ENCODE measurements at places on chromosomes 5 and 9. TPM values are rescaled to one million over a fixed set of nuclear protein-coding genes. Genes with fewer than 3 reads are reported as not detected.

Gene PCDHB6
- not detected for total RNA-seq

GRCh38 chr5:177478711-177479646 is 5.5 kb upstream of the DBN1 start:
- no peaks in the 10 kb centered on the region for H3K27me3 ChIP-seq
- peaks cover 52% of the 10 kb centered on the region for H3K4me1 ChIP-seq
- peak overlapping the region; percentile 32 for H3K4me3 ChIP-seq

Gene SPATA31C1
- total RNA-seq, result not detected

Gene SPINK4
- total RNA-seq, result not detected

DNA sequence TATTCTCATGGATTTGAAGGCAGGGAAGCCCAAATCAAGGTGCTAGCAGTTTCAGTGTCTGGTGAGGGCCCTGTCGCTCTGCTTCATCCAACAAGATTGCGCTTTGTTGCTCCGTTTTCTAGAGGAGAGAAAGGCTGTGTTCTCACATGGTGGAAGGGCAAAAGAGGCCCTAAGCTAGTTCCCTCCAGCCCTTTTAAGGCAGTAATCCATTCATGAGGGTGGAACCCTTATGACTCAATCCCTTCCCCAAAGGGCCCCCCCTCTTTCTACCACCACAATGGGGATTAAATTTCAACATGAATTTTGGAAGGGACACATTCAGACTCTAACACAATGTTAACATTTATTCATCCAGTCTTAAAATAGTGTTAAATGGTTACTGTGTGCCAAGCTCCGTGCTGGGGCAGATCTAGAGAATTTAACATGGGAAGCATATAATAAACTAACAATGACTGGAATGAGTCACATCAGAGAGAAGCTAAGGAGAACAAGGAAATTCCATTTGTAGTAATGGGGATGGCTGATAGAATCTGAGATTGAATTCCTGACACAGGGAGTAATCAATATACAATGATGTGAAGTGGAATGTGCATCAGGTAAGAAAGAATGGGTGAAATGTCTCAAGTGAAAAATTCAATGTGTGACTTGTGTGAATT is 382.8 kb upstream of the ZNF608 start:
- H3K36me3 ChIP-seq, result no peaks in the 10 kb centered on the region
- no peaks in the 10 kb centered on the region for H3K4me1 ChIP-seq
- H3K27me3 ChIP-seq, result no peaks in the 10 kb centered on the region
- no peak overlapping the region for H3K4me3 ChIP-seq

Gene KCNMB1
- not detected for total RNA-seq

GRCh38 chr9:130766927-130767307 is 68.1 kb upstream of the ABL1 start:
- no peaks in the 10 kb centered on the region for H3K36me3 ChIP-seq
- peaks cover 51% of the 10 kb centered on the region for H3K4me1 ChIP-seq
- no peak for DNase-seq
- peak overlapping the region; percentile 62 for H3K27ac ChIP-seq

Gene TMEM232
- 0.27 TPM for total RNA-seq

Gene HEMGN
- total RNA-seq, result 1.4 TPM

DNA sequence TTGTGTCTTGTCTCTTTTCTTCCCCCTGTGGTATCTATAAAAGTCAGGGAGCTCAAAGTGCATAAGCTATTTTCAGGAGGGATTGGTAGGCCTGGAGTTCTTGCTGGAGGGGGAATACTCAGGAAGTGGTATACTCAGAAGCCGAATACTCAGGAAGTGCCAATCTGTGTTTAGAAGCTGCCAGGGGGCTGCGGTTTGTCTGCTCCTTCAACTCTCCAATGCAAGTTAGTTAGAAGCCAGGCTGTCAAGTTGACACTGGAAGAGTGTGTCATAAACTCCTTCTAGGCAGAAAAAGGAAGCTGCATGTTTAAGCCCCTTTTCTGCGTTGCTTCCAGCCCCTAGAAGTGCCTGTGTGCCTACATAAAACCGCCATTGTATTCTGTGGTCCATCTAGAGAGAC is 366.5 kb downstream of the TAF11L14 start:
- no peaks in the 10 kb centered on the region for H3K4me1 ChIP-seq
- H3K36me3 ChIP-seq, result no peaks in the 10 kb centered on the region
- no peak for DNase-seq
- H3K27ac ChIP-seq, result no peak overlapping the region
- H3K4me3 ChIP-seq, result no peak overlapping the region

- no peak overlapping the region for H3K4me3 ChIP-seq
- no peaks in the 10 kb centered on the region for H3K27me3 ChIP-seq
- H3K27ac ChIP-seq, result no peak overlapping the region
- H3K36me3 ChIP-seq, result no peaks in the 10 kb centered on the region
- H3K4me1 ChIP-seq, result no peaks in the 10 kb centered on the region
These were observed 481.5 kb upstream of the TUSC1 start for GRCh38 chr9:26159575-26160392.

- no peaks in the 10 kb centered on the region for H3K27me3 ChIP-seq
- H3K27ac ChIP-seq, result no peak overlapping the region
- H3K36me3 ChIP-seq, result peaks cover 3% of the 10 kb centered on the region
- no peaks in the 10 kb centered on the region for H3K4me1 ChIP-seq
- DNase-seq, result no peak
These were observed 64.0 kb downstream of the CRB2 start for GRCh38 chr9:123419721-123420591.

- H3K36me3 ChIP-seq, result no peaks in the 10 kb centered on the region
- no peaks in the 10 kb centered on the region for H3K4me1 ChIP-seq
- no peak for DNase-seq
- H3K4me3 ChIP-seq, result no peak overlapping the region
- peaks cover 9% of the 10 kb centered on the region for H3K27me3 ChIP-seq
These were observed 168.0 kb upstream of the NFIL3 start for GRCh38 chr9:91591627-91592026.

Gene HBEGF
- total RNA-seq, result 5.1 TPM

GRCh38 chr9:96556701-96557461 is 62.8 kb downstream of the CDC14B start:
- H3K36me3 ChIP-seq, result peaks cover 3% of the 10 kb centered on the region
- no peak for DNase-seq
- H3K27me3 ChIP-seq, result no peaks in the 10 kb centered on the region
- peaks cover 28% of the 10 kb centered on the region for H3K4me1 ChIP-seq
- no peak overlapping the region for H3K27ac ChIP-seq

Gene LCN15
- total RNA-seq, result not detected

Gene ADAMTS16
- total RNA-seq, result not detected

DNA sequence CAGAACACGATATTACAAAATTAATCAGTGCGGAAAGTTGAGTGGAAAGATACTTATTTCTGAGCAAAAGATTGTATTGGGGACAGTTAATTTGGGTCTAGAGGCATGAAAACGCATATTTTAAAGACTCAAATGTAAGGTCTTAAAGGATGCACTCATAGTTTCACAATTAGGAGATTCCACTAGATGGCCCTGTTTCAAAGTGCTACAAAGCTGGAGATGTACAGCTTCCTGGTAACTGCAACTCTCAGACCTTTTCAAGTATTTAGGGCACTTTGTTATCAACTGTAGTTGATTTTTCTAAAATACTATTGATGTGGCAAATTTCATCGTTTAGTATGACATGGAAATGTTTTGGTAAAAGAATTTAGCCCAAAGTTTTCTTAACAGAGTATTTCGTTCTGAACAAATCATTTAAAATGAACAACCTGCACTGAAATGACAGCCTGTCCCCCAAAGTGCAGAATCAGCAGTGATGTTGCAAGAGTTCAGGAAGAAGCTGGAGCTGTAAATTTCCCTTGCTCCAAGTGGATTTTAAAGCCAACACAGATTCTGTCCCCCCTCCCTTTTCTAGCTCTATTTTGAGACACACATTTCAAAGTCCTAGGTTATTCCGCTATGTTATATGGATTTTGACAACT is 16.2 kb upstream of the NDUFB6 start:
- no peak overlapping the region for H3K27ac ChIP-seq
- no peaks in the 10 kb centered on the region for H3K4me1 ChIP-seq
- H3K4me3 ChIP-seq, result no peak overlapping the region
- H3K27me3 ChIP-seq, result peaks cover 19% of the 10 kb centered on the region

Gene TRIP13
- 31.0 TPM for total RNA-seq

Gene ADAMTSL1
- not detected for total RNA-seq

Gene BTNL8
- total RNA-seq, result not detected

Gene CAVIN4
- total RNA-seq, result 0.09 TPM

- no peaks in the 10 kb centered on the region for H3K27me3 ChIP-seq
- DNase-seq, result no peak
- peaks cover 27% of the 10 kb centered on the region for H3K36me3 ChIP-seq
- H3K4me3 ChIP-seq, result no peak overlapping the region
- peaks cover 3% of the 10 kb centered on the region for H3K4me1 ChIP-seq
These were observed 12.5 kb downstream of the MRPL41 start for GRCh38 chr9:137564134-137564533.

Gene FGF18
- total RNA-seq, result not detected

Gene BHMT2
- total RNA-seq, result not detected

- H3K27me3 ChIP-seq, result no peaks in the 10 kb centered on the region
- no peak for DNase-seq
- H3K4me3 ChIP-seq, result no peak overlapping the region
These were observed 60.3 kb upstream of the PTGER4 start for GRCh38 chr5:40619421-40619820.

Gene CTXN3
- total RNA-seq, result not detected

DNA sequence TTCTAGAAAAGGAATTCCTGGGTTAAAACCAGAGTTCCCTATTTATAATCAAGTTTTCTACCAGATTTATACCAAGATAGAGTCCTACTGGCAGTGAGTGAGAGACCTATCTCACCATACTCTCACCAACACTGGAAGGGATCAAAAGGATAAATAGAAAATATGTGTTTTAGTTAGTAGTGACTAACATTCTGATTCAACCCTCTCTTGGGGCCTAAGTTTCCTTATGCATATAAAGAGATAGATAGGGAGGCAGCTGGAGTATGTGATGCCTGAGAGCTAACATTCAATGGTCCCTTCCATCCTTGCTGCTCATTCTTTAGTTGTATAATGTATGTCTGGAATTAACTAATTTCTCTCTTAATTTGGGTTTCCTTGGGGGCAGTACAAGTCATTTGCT is 32.0 kb downstream of the CKMT2 start:
- H3K27me3 ChIP-seq, result no peaks in the 10 kb centered on the region
- peaks cover 21% of the 10 kb centered on the region for H3K36me3 ChIP-seq
- peaks cover 10% of the 10 kb centered on the region for H3K4me1 ChIP-seq
- H3K4me3 ChIP-seq, result no peak overlapping the region
- no peak overlapping the region for H3K27ac ChIP-seq

Gene SPATA31E1
- total RNA-seq, result not detected

DNA sequence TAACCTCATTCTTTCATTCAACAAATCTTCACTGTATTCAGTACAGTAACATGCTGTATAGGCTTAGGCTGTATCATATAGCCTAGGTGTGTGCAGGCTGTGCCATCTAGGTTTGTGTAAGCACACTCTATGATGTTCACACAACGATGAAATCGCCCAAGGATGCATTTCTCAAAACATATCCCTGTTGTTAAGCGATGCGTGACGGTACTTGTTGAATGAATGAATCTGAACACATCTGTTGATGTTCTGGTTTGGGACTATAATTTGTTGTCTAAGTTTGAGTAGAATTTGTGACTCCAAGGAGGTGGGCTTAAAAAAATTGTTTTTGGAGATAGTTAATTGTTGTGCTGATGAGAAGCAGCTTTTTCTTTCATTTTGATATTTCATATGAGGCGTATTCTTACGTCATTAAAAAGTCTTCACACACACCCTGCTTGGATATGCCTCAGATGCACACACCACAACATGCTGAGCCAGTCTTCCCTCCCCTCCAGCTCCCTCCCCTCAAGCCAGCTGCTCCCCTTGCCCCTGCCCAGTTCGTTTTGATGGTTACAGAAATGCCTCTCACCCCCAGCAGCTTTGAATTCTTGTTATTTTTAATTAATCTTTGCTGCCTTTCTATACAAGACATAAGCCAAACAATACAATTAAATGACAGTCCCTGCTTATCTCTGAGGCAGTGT is 5.5 kb upstream of the PSAT1 start:
- H3K36me3 ChIP-seq, result no peaks in the 10 kb centered on the region
- H3K27me3 ChIP-seq, result no peaks in the 10 kb centered on the region
- DNase-seq, result no peak
- H3K4me1 ChIP-seq, result peaks cover 24% of the 10 kb centered on the region

Gene NMUR2
- total RNA-seq, result not detected

Gene GPR150
- total RNA-seq, result 0.45 TPM

Gene CMBL
- total RNA-seq, result 1.2 TPM

GRCh38 chr5:124235576-124235975 is 510.9 kb downstream of the ZNF608 start:
- H3K4me1 ChIP-seq, result no peaks in the 10 kb centered on the region
- DNase-seq, result no peak
- no peaks in the 10 kb centered on the region for H3K36me3 ChIP-seq
- H3K27me3 ChIP-seq, result no peaks in the 10 kb centered on the region

DNA sequence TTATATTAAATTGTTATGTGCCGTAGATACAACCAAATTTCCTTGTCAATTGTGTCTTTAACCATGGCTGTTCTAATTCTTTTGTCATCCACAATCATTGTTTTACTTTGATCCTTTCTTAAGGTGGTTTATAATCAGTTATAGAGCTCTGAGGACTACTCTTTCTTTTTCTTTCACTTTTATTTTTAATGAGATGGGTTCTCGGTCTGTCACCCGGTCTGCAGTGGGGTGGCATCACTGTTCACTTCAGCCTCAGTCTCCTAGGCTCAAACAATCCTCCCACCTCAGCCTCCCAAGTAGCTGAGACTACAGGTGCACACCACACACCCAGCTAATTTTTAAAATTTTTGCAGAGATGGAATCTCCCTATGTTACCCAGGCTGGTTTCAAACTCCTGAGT is 74.2 kb downstream of the ANXA2R start:
- DNase-seq, result no peak
- no peaks in the 10 kb centered on the region for H3K27me3 ChIP-seq
- H3K36me3 ChIP-seq, result no peaks in the 10 kb centered on the region
- peak overlapping the region; percentile 37 for H3K4me3 ChIP-seq
- H3K27ac ChIP-seq, result peak overlapping the region; percentile 47
- H3K4me1 ChIP-seq, result peaks cover 8% of the 10 kb centered on the region

GRCh38 chr9:131142160-131142559 is 16.8 kb downstream of the NUP214 start:
- H3K4me3 ChIP-seq, result no peak overlapping the region
- peaks cover 45% of the 10 kb centered on the region for H3K36me3 ChIP-seq
- no peaks in the 10 kb centered on the region for H3K27me3 ChIP-seq
- no peaks in the 10 kb centered on the region for H3K4me1 ChIP-seq
- no peak overlapping the region for H3K27ac ChIP-seq

Gene ANKRD34B
- total RNA-seq, result not detected

GRCh38 chr9:130927995-130928900 is 10.8 kb downstream of the FIBCD1 start:
- peaks cover 11% of the 10 kb centered on the region for H3K27me3 ChIP-seq
- DNase-seq, result no peak
- H3K27ac ChIP-seq, result no peak overlapping the region

Gene PKD2L2
- total RNA-seq, result not detected

DNA sequence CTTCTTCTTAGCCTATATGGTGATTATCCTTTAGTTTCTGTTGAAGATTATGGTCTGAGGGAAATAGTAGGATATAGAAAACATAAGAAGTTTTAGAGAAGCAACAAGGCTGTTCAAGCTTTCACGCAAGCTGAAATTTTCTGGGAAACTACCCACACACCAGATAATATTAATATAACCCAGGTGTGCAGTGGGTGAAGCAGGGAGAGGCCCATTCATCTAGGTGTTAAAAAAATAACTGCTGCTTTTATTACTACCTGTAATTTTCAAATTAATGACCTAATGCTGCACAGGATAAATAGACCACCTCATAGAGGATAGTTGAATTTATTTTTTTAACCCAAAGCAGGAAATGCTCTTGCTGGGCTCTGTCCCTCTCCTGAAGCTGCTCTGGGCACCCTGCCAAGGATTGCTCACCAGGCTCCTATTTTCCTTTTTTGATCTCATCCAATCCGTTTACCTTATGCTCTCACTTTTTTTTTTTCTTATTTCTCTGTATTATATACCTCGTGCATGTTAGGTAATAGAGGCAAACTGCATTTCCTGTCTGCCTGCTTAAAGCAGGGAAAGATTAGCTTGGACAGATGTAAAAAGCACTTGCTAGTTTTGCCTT is 124.3 kb upstream of the SLC12A2 start:
- no peaks in the 10 kb centered on the region for H3K27me3 ChIP-seq
- no peak overlapping the region for H3K27ac ChIP-seq
- peak; percentile 35 for DNase-seq
- no peak overlapping the region for H3K4me3 ChIP-seq
- peaks cover 9% of the 10 kb centered on the region for H3K36me3 ChIP-seq

Data from activated CD8-positive, alpha-beta T cell treated with anti-CD3 and anti-CD28 coated beads for 36 hours (primary cell).